Right lung (tissue), 10 donors: ENCODE measurements at places on chromosomes 5 and 9. TPM values are rescaled to one million over a fixed set of nuclear protein-coding genes. Genes with fewer than 3 reads are reported as not detected.

SLC38A9 gene
- 33.4 TPM for polyA plus RNA-seq

DMRT3 gene
- not detected for polyA plus RNA-seq

GRIN1 gene
- 0.23 TPM for polyA plus RNA-seq

F12 gene
- polyA plus RNA-seq: 0.10 TPM

BARX1 gene
- polyA plus RNA-seq: not detected

ANXA2R gene
- 2.2 TPM for polyA plus RNA-seq

WDR31 gene
- polyA plus RNA-seq: 6.1 TPM

PCDHA12 gene
- polyA plus RNA-seq: 0.09 TPM

NR6A1 gene
- 1.4 TPM for polyA plus RNA-seq

GPR21 gene
- polyA plus RNA-seq: 0.42 TPM

UGCG gene
- 69.7 TPM for polyA plus RNA-seq

NUTM2G gene
- polyA plus RNA-seq: 0.63 TPM

LIFR gene
- polyA plus RNA-seq: 233 TPM

COL23A1 gene
- 8.2 TPM for polyA plus RNA-seq

C9orf152 gene
- polyA plus RNA-seq: 8.3 TPM

BTNL3 gene
- not detected for polyA plus RNA-seq

TARS1 gene
- polyA plus RNA-seq: 110 TPM

KLHL9 gene
- 41.3 TPM for polyA plus RNA-seq

TAF1L gene
- 0.08 TPM for polyA plus RNA-seq

SHROOM1 gene
- 9.2 TPM for polyA plus RNA-seq

C5orf34 gene
- polyA plus RNA-seq: 7.3 TPM

TMEM215 gene
- not detected for polyA plus RNA-seq

SLC34A1 gene
- not detected for polyA plus RNA-seq

ANKRD55 gene
- 0.53 TPM for polyA plus RNA-seq

ASPN gene
- 13.9 TPM for polyA plus RNA-seq

AJM1 gene
- polyA plus RNA-seq: 0.56 TPM

GMCL2 gene
- polyA plus RNA-seq: not detected

OR2S2 gene
- polyA plus RNA-seq: not detected

SPINK13 gene
- 1.2 TPM for polyA plus RNA-seq

TNFSF8 gene
- polyA plus RNA-seq: 9.5 TPM

FOXD4 gene
- polyA plus RNA-seq: 0.70 TPM

DNM1 gene
- 88.2 TPM for polyA plus RNA-seq

S100Z gene
- polyA plus RNA-seq: 0.26 TPM

TRIP13 gene
- polyA plus RNA-seq: 11.8 TPM

CDKN2A gene
- 0.23 TPM for polyA plus RNA-seq

SPATA31E1 gene
- polyA plus RNA-seq: not detected

ARSI gene
- polyA plus RNA-seq: 31.9 TPM

TXNDC8 gene
- not detected for polyA plus RNA-seq

PCDH12 gene
- polyA plus RNA-seq: 33.6 TPM
